ENCODE measurements at places on chromosomes 1 and 21.

GRCh38 chr1:209880031-209880430 is 52.3 kb downstream of the UTP25 start:
- DNase-seq: no peak

DNA sequence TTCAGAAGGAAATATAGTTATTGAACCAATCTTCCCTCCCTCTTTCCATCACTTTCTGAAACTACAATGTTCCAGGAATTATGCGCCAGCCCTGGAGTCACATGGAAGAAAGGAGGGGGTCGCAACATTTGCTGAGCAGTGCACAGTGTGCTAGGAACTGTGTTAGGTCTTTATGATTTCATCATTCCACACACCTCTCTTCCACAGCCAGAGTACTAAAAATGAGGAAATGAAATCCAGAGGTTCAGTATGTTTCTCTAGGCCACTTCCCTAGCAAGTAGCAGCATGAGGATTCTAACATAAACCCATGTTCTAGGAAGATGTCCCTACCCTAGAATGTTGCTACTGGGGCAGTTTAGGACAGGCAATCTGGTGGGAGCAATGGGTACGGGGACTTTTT is 158.1 kb downstream of the SLC45A1 start:
- DNase-seq: no peak

- no peak for DNase-seq
These were observed 148.1 kb upstream of the USP24 start for GRCh38 chr1:55363268-55363667.

- no peak for DNase-seq
These were observed 43.1 kb upstream of the IGSF3 start for GRCh38 chr1:116710420-116711262.

DNA sequence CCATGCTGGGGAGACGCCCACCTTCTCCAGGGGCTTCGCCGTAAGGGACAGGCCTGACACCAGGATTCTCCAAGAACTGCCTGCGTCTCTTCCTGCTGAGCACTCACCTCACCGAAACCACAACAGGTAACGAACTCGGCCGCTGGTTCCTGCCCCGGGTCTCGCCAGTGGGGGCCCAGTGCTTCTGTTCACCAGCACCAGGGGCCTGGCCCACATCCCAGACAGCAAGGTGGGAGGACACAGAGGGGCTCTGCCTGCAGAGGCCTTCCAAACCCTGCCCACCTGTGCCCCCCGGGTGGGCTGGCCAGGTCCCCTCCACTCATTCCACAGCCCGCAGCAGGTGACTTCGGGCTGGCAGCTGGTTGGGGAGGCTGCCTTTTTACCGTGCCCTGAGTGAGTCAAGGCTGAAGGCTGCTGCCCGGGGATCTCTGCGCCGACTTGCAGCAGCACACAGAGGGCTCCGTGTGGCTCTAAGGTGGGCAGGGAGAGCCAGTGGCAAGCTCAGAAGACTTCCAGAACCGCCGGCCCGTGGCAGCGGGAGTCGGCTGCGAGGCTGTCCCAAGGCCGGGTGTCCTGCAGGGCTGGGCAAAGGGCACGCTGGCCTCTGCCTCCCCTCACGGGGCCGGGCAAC is 14.7 kb upstream of the COL18A1 start:
- no peak for DNase-seq

- DNase-seq: peak; percentile 68
These were observed 2.5 kb upstream of the SAMD11 start for GRCh38 chr1:921011-921837.

GRCh38 chr1:115068826-115069585 is 20.3 kb downstream of the TSPAN2 start:
- DNase-seq: peak; percentile 20

DNA sequence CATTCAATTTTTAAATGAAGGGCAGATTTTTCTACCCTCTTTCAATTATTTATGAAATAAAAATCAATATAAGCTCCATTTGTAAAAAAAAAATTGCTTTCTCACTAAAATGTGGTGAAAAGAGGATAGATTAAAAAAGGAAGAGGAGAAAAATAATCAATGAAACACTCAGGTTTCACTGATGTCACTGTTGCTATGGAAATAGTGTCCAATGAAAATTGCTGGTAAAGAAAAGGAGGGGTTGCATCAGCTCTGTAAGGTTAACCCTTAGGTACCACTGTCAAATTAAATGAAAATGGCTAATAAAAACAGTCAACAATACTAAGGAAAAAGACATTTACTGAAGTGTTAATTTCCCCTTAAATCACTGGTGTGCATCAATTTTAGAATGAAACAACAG is 91.6 kb upstream of the TTC39A start:
- peak; percentile 7 for DNase-seq

DNA sequence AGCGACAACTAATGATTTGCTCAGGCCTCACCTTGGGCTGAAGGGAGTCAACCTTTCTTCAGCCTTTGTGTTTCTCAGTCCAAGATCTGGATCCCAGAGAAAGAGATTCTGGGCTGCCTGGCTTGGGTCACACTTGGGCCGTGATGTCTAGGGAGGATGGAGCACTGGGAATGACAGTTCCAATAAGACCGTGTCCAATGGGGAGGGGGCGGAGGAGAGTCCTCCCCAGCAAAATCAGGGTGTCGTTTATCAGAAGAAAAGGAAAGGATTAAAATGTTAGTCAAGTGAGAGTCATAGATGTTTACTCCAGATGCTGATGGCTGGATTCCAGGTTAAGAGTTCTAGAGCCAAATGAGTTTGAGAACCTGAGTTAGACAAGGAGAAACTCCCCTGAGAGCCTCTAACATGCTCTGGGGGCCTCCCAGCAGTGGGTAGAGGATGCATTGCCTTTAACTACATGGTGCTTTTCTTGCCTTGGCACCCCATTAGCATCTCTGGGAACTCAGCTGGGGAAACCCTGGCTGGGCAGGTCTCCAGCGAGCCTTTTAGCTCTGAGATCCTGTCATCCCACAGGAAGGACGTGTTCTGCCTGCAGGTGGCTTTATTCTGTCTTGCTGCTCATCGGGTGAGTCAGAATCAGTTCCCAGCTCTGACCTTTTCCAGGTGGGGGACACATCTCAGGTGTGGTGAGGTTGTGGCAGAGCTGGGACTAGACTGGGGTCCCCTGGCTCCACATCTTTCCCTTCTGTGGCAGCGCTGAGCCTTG is 22.2 kb downstream of the NIPAL3 start:
- no peak for DNase-seq

DNA sequence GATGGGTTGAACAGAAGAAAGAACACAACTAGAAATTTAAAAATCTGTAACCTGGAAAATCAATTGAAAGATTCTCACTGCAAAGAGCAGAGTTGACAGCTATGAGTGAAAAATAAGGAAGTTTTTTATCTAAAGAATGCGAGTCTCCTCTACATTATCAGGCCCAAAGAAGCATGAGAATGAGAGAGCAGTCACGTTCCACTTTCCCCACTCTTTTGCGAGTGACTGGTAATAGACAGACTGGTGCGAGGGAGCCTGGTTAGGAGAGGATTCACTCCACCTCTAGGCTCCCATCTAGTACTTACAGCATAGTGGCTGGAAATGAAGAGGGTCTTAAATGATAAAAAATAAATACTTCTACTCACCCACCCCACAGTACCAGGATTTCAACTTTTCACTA is 52.0 kb downstream of the PRDX6 start:
- no peak for DNase-seq

DNA sequence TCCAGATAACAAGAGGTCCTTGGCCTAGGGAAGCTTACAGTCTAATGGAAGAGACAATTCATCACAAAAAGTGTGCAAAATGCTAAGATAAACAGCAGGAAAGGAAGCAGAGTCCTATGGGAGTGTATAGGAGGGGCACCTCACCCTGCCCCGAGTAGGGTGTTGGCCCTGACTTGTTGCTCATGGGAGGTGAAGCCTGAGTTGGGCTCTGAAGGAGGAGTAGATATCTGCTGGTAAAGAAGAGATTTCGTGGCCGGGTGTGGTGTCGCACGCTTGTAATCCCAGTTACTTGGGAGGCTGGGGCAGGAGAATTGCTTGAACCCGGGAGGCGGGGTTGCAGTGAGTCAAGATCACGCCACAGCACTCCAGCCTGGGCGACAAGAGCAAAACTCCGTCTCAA is 18.6 kb upstream of the GPR37L1 start:
- no peak for DNase-seq

DNA sequence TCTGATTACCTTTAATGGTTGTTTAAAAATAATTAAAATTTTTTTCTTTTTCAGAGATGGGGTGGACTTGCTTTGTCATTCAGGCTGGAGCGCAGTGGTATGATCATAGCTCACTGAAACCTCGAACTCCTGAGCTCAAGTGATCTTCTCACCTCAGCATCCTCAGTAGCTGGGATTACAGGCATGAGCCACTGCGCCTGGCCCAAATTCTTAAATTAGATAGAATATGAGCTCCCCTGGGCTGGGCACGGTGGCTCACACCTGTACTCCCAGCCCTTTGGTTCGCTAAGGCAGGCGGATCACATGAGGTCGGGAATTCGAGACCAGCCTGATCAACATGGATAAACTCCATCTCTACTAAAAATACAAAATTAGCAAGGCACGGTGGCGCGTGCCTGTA is 17.0 kb downstream of the CERS2 start:
- no peak for DNase-seq

- DNase-seq: no peak
These were observed 20.5 kb downstream of the WNT2B start for GRCh38 chr1:112529301-112529700.

- no peak for DNase-seq
These were observed 8.9 kb upstream of the IL12RB2 start for GRCh38 chr1:67298762-67299161.

DNA sequence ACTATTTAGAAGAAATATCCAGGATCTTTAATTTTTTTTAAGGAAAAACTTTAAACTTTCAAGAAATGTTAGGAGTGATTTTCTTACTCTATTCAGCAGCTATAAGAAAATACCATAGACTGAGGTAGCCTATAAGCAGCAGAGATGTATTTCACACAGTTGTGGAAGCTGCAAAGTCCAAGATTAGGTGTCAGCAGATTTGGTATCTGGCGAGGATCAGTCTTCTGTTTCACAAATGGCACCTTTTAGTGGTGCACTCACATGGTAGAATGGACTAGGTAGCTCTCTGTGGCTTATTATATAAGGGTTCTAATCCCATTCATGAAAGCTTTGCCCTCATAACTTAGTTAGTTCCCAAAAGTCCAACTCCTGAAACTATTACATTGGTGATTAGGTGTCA is 207.4 kb downstream of the NCAM2 start:
- no peak for DNase-seq

DNA sequence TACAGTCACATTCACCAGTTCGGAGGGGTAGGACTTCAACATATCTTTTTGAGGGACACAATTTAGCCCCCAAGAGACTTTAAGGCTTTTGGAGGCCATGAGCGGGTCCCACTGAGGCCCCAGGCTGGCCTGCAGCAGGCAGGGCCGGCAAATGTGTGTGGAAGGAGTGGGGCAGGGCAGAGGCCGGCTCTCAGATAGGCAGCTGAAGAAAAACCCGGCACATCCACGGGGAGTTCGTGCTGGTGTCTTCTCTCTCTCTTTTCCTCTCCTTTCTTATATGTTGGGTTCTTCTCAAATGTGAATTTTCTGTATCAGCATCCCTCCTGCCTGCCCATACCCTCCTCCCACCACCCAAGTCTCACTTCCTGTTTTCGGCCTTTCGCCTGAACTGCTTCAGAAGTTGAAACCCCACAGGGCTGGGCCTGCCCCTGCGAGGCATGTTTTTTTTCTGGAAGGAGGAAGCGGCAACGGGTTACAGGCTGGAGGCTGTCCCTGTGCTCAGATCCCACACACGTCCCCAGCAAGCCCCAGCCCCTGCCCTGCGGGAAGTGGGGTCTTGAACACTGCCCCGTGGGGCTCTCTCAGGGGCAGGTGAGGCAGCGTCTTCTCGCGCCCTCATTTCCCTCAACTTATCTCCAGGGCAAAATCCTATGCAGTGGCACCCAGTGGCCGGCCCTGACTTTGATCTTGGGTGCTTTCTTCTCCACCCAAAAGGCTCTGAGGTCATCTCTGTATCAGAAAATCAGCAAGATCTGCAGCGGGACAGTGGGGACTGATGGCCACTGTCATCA is 9.7 kb upstream of the UMODL1 start:
- DNase-seq: no peak

DNA sequence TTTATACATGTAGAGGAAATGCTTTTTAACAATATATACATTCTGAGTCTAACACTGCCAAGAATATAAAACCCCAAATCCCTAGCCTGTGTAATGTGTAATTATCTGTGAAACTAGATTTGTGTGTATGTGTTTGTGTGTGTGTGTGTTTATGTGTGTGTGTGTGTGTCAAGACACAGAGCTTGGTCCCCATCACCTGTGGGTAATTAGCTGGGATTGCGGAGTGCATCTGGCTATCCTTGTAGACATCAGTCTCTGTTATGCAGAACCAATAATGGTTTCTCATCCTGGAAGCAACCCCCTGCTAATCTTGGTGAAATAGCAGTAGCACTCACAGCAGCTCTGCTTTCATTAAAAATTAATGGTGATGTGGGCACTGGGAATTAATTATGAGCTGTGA is 26.3 kb upstream of the ST6GALNAC3 start:
- DNase-seq: no peak

- DNase-seq: no peak
These were observed 2.1 kb downstream of the ELK4 start for GRCh38 chr1:205629751-205630150.

GRCh38 chr1:171037626-171038025 is 53.1 kb upstream of the FMO3 start:
- no peak for DNase-seq

DNA sequence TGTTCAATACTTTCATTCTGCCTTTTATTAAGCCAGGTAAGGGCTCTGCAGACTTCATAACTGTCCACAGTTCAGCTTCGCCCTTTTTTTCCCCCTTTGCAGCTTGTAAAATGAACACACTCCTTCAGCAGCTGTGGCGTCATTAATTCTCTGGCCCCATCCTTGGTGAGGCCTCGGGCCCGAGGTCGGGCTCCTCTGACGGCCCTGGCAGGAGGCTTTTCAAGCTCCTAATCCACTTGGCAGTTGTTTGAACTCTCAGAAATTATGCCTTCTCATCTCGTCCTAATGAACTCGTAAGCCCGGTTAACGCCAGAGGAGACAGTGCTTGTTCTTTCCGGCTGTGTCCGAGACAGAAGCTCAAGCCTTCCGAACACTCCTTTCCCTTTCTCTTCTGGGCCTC is 18.1 kb upstream of the EPHA8 start:
- DNase-seq: no peak

GRCh38 chr1:64608005-64608650 is 136.7 kb upstream of the RAVER2 start:
- DNase-seq: no peak

GRCh38 chr1:158728510-158729225 is 8.1 kb upstream of the OR6K3 start:
- DNase-seq: no peak

GRCh38 chr1:212237651-212238050 is 47.6 kb upstream of the PPP2R5A start:
- DNase-seq: peak; percentile 60

- no peak for DNase-seq
These were observed 575.5 kb downstream of the MRPL39 start for GRCh38 chr21:25031750-25032149.

- DNase-seq: no peak
These were observed 7.7 kb downstream of the ARID1A start for GRCh38 chr1:26703478-26703877.

Measured in Calu3 (cell line).